ENCODE measurements at places on chromosomes 1 and 21. TPM values are rescaled to one million over a fixed set of nuclear protein-coding genes. Genes with fewer than 3 reads are reported as not detected.

GRCh38 chr1:37519613-37520012 lies 5.0 kb upstream of the MEAF6 start:
- no peak for DNase-seq

- DNase-seq, result no peak
These were observed 10.2 kb downstream of the COQ8A start for GRCh38 chr1:226950316-226950715.

DNA sequence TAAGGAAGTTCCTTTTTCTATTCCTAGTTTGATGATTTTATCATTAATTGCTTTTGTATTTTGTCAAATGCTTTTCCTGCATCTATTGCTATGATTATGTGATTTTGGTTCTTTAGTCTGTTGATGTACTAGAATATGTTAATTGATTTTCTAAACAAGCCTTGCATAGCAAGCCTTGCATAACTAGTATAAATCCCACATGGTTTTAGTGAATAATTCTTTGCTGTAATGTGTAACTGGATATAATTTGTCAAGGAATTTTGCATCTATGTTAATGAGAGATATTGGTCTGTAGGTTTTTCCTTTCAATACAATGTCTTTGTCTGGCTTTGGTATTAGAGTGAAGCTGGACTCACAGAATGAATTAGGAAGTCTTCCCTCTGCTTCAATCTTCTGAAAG lies 460.2 kb downstream of the LTN1 start:
- DNase-seq, result no peak

- no peak for DNase-seq
These were observed 165.6 kb downstream of the PLPP3 start for GRCh38 chr1:56413671-56414199.

DNA sequence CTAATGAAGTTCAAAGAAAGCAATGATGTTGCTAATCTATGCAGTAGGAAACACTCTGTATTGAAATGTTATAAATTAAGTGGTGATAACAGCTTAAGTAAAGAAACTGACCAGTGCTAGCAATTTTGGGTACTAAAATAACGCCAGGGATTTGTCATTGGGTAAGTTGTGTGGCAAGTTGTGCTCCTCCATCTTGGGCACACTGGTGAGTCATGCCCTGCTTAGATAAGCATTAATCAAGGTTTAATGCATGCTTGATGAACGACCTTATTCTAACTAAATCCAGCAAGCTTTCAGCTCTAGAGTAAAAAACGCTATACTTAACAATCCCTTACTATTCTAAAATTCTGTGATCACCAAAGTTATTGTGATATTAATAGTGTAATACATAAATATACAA lies 25.2 kb downstream of the VAMP4 start:
- DNase-seq, result no peak

DNA sequence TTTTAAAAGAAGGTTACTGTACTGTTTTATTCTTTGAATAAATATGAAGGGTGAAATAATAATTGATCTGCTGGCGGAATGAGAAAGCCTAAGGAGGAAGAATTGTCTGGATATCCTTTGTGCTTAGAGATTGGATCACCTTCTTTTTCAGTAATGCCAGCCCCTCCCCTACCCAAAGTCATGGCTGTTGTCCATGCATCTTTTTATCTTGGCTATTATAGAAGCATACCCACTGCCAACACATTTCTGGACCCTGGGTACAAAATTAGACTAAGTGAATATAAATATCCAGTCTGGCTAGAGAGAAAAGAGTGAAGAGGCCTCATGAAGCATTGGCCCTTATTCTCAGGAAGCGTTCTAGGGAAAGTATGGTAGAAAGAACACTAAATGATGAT lies 28.1 kb downstream of the AK4 start:
- no peak for DNase-seq

- DNase-seq, result no peak
These were observed 3.6 kb downstream of the PRDM16 start for GRCh38 chr1:3072391-3073185.

GRCh38 chr21:16082038-16082816 lies 352.4 kb downstream of the USP25 start:
- DNase-seq, result no peak

- DNase-seq, result peak; percentile 58
These were observed 17.4 kb downstream of the CNN3 start for GRCh38 chr1:94909486-94909885.

GRCh38 chr21:24897883-24898282 lies 709.4 kb downstream of the MRPL39 start:
- DNase-seq, result no peak

- no peak for DNase-seq
These were observed 245.7 kb upstream of the JUN start for GRCh38 chr1:59029411-59030167.

DNA sequence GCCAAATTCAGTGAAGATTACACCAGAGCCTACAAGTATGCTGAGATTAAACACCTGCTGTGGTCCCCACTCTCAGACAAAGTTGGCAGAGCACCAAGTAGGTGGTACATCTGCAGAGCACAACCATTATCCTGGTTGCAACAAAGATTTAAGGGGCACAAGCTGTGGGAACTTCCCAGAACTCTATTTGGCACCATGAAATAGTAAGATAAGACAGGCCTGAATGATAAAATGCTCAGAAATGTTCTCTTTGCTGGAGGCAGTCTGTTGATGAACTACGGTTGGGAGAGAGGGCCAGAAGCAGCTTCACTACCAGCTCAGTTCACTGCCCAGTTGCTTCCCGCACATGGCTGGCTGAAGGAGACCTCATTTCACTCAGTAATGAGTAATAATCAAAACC lies 19.9 kb downstream of the RPL5 start:
- no peak for DNase-seq

GRCh38 chr1:37811027-37811655 lies 3.1 kb upstream of the YRDC start:
- peak; percentile 87 for DNase-seq

DNA sequence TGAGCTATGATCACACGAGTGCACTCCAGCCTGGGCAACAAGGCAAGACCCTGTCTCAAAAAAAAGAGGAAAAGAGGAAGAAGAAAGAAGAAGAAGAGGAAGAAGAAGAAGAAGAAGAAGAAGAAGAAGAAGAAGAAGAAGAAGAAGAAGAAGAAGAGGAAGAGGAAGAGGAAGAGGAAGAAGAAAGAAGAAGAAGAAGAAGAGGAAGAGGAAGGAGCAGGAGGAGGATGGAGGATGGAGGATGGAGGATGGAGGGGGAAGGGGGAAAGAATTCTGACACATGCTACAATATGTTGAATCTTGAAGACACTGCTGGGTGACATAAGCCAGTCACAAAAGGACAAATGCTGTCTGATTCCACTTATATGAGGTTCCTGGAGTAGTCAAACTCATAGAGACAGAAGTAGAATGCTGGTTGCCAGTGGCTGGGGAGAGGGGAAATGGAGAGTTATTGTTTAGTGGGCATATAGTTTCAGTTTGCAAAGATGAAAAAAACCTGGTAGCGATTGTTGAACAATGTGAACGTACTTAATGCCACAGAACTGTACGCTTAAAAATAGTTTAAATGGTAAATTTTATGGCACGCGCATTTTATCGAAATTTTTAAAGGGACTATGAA lies 47.3 kb upstream of the COA6 start:
- no peak for DNase-seq

GRCh38 chr1:17233675-17234320 lies 15.1 kb upstream of the PADI3 start:
- DNase-seq, result no peak

DNA sequence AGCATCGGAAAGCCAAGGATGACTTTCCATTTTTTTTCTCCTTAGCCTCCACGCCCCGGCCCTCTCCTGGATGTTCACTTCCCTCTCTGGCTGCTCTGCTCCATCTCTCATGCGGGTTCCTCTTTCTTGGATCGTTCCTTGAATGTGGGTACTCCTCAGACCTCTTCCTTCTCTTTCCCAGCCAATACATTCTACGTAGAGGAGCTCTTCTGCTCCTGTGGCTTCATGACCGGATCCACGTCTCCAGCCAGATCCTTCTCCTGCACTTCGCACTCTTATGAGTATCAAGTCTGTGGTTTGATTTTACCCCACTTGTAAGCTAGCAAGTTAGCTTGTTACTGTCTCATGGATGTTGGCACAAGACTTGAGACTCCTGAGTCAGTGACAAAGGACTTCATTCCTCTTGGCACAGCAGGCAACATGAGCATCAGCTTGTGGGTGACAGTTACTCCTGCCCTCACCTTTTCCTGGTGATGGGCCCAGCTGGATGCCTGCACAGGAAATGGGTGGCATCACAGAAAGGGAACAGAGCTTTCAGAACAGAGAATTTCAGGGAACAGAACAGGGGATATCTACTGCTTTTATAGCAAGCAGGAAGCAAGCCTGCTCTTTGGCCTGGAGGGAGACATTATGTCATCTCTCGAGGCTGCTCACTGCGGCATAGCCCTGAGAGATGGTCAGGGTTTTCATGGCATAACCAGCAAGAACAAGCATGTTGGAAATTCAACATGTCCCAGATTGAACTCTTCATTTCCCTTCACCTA lies 100.1 kb upstream of the KIF26B start:
- DNase-seq, result no peak

ZDHHC18 gene
- total RNA-seq, result 38.3 TPM

SPATA46 gene
- total RNA-seq, result not detected

RXRG gene
- 9.8 TPM for total RNA-seq

CDC20 gene
- 143 TPM for total RNA-seq

KRTAP19-1 gene
- not detected for total RNA-seq

BSND gene
- 0.07 TPM for total RNA-seq

IVL gene
- not detected for total RNA-seq

Measured in endodermal cell (in vitro differentiated cells).